ENCODE measurements at places on chromosomes 4 and X. TPM values are rescaled to one million over a fixed set of nuclear protein-coding genes. Genes with fewer than 3 reads are reported as not detected.

Gene AMTN
- not detected for polyA plus RNA-seq

- no peak for DNase-seq
Measured at GRCh38 chr4:3322059-3322550, 29.3 kb downstream of the RGS12 start.

GRCh38 chrX:154508384-154508745 lies 7.7 kb downstream of the FAM3A start:
- DNase-seq: no peak

Gene STARD8
- 14.1 TPM for polyA plus RNA-seq

- no peak for DNase-seq
Measured at GRCh38 chr4:76494871-76495590, 60.0 kb downstream of the SHROOM3 start.
